Stimulated activated CD8-positive, alpha-beta memory T cell treated with anti-CD3 and anti-CD28 coated beads, Interleukin-7, amount 100 ng/mL, for 1 hour (primary cell): ENCODE measurements at places on chromosomes 3 and 15.

GRCh38 chr3:43995547-43996378 lies 245.9 kb upstream of the TOPAZ1 start:
- no peak for DNase-seq

DNA sequence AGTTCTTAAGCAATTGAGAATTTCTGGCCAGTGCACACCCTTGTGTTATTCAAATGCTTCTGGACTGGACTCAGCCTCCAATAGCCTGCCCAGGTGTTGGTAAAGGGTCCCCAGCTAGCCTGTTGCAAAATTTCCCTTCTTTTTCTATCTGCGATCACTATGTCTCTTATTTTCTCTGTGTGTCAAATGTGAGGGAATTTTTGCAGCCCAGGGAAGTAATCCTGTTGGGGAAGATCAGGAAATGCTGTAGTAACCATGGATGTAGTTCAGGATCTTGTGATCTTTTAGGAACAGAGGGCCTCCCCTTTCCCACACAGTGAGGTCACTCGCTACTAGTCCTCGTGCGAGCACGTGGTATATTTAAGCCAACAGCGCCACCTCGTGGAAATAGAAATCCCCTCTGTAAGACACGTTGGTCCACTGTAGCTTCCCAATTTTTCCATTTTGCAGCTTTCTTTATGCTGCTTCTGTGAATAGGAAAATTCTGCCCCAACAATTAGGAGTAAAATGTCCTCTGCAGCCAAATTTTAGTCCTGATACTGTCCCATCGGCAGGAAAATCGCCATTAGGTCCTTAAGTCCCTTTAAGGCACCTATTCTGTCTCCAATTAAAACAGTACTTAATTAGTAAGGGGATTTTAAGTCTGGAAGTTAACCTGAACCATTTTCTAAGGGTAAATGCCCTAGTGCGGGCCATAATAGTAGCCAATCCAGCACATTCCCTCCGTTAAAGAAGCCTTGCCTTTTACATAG lies 4.0 kb upstream of the SMCO1 start:
- peak; percentile 30 for DNase-seq

GRCh38 chr3:71444028-71444860 lies 139.3 kb downstream of the FOXP1 start:
- peak; percentile 27 for DNase-seq

GRCh38 chr3:84978843-84979242 lies 20.1 kb downstream of the CADM2 start:
- no peak for DNase-seq

DNA sequence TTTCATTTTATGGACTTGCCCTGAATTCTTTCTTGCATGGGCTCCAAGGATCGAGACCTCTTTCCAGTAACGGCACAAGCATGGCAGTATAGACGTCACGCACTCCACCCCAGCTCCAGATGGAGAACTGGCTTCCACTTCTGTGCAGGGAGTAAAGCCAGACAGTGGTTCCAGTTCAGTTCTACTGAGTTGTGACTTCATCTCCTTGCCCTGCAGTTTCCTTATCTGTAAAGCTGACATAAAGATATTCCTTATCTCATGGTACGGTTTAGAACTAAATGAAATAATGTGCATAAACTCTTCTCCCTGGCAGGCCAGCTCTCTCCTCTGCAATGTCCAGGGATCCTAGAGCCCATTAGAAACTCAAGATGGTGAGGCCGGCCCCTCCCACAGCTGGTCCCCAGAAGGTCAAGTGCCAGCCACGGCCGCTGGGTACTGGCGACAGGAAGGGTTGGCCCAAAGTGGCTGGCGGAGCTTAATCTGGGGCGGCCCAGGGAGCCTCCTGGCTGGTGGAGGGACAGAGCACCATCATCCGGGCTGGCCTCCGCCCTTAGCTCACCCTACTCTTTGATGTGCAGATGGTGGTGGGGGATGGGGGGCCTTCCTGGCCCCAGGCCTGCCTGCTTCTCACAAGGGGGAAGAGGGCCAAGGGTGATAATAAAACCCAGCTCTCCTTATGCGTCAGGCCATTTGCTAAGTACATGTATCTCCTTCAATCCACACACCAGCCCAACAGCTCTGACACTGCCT lies 7.2 kb downstream of the MESP2 start:
- DNase-seq, result no peak

DNA sequence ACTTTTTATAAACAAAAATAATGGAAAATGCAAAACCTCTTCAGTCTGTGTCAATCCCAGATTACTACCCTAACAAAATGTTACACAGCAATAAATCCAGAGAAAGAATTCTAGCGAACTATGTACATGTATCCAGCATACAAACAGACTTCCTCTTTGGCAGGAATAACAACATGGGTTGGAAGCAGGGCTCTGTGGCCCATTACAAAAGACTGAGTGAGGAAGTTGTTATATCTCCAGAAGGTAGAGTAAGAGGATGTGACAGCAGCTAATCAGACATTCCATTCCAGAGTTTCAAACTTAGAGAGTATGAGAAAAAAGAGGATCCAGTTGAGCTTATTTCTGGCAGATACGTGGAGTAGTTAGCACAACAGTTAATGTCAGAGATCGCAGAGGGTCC lies 294.0 kb upstream of the PLSCR5 start:
- no peak for DNase-seq

- no peak for DNase-seq
These were observed 297.8 kb downstream of the WDR72 start for GRCh38 chr15:53461677-53462076.

DNA sequence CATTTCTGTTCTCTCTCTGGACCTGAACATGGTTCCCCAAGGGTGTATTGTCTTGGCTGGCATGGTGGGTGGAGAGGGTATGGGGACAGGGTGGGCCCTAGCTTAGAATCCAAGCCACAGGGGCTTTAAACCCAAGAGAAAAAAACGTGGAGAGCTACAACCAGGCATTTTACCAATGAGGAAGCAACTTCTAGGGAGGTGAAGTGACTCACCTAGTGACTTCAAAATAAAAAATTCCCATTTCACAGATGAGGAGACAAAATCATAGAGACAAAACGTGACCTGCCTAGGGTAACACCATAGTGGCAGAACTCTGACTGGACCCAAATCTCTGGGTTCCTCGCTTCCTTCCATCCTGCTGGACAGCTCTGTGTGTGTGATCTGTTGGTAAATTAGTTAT lies 216.8 kb downstream of the RPLP1 start:
- no peak for DNase-seq

DNA sequence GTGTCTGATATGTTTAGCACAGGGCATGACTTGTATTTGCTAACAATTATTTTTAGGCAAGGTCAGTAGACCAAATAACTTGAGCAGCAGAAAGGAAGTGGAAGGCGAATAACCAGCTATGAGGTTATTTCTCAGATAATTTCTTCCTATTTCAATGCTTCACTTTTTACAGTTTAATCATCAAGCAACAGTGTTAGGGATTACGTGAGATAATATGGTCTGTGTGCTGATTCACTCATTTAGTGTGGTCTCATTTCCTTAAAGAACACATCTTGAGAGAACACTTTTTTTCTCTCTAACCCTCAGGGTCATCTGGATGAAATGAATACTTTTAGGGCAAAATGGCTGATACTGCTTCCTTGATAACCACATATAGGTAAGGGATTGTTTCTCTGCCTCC lies 126.0 kb upstream of the CCNL1 start:
- no peak for DNase-seq

DNA sequence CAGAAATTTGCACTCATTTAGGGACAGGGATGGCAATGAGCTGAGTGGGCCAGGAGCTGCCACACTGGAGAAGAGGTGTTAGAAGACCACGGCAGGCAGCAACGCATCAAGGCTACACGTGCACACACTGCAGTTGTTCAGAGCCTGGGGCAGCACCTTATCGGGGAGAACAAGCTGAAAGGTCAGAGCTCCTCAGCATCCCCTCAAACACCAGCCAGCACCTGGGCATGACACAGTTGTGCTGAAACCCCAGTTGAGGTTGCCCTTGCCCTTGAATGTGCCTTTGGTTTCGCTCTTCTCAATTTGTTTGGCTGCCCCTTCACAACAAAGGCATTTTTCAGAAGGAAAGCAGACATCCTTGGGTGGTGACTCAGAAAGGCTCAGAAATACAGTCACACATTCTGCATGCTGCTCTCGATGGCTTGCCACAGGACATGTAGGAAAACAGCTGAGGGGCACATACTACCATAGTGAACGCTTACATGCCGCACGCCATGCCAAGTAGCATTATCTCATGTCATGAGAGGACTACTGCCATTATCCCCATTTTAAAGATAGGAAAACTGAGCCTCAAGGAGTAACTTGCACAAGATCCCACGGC lies 57.6 kb downstream of the ST8SIA2 start:
- no peak for DNase-seq

DNA sequence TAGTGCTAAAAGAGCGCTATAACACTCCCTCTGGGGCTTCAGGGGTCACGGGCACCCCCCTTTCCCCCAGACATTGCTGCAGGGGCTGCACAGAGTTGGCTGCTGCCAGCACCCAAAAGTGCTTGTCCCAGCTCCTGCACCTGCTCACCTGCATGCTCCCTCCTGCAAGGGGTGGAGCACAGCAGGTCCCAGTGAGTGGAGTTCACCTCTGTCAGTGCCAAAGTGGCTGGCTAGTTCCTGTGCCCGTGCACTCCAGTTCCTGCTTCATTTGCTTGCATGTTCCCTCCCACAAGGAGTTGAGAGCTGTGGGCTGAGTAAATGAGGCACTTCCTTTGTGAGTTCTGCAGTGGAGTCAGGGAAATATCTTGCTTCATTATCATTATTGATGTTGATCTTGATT lies 476.9 kb downstream of the SQOR start:
- DNase-seq, result no peak

DNA sequence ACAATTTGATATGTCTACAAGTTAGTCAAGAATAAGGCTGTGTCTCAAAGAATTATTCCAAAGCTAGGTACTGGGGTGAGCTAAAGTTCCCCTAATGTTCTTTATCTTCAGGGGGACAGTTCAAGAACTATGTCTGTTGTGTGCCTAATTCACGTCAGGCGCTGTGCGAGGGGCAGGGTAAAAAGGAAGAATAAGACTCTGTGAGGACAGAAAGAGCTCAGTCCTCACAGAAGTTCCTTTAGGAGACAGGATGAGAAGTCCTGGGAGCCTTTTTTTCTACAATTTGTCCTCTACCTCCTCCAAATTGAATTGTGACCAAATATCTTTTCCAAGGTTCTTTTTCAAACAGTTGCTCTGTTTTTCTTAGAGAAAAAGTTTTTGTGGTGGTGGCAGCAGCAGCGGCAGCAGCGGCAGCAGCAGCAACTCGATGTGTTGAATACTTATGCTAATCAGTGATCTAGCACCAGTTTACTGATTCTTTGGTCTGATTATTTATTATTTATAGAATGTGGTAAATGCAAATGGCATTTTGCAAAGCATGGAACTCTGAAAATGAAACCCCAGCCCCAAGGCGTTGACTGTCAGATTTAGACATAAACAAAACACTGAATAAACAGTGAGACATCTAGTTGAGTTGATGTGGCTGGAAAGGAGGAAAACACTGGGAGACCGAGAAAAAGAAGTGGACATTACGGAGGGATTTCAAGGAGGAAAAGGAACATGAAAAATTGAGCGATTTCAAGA lies 88.6 kb downstream of the GTPBP8 start:
- DNase-seq, result no peak

DNA sequence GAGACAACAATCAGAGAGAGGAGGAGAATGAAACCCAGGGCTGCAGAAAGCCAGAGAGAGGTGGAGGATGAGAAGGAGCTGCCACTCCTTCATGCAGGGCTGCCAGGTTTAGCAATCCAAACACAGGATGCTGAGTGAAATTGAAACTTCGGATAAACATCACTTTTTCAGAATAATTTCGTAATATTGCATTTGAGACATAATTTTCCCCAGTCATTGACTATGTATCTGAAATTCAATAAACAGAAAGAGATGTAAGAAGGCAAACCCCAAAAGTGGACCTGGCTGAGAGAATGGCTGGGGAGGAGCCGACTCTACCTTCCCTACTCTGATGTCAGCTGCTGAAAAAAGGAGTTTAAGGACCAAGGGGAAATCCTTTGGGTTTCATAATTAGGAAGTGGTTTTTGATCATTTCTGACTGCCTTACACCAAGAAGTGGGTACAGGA lies 33.8 kb downstream of the SLC9A9 start:
- DNase-seq, result no peak

DNA sequence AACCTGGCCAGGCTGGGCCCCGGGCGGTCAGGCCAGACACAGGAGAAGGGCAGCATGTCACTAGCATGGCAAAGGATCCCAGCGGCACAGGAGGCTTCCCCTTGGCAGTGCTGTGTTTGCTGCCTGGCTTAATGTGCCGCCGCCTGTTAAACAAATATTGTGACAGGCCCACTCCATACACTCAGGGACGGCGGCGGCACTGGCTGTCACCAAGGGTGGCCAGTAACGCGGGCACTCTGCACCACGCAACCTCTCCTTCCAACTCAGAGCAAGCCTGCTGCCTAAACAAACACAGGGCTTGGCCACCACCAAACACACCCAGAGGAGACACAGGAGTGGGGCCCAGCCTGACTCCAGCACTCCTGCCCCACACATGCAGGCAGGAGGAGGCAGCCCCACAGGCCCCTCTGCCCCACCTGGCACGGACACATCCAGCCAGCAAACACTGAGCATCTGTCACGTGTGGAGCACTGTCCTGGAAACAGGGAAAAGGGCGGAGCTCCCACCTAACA lies 48.0 kb downstream of the TPRA1 start:
- no peak for DNase-seq

- DNase-seq, result no peak
These were observed 57.4 kb upstream of the GADL1 start for GRCh38 chr3:30951826-30952225.

- DNase-seq, result no peak
These were observed 54.5 kb upstream of the SAMMSON start for GRCh38 chr3:69944931-69945493.

- DNase-seq, result no peak
These were observed 730 bp upstream of the ZNF710 start for GRCh38 chr15:90000186-90001001.

GRCh38 chr15:66981771-66982170 lies 83.6 kb upstream of the SMAD3 start:
- no peak for DNase-seq

DNA sequence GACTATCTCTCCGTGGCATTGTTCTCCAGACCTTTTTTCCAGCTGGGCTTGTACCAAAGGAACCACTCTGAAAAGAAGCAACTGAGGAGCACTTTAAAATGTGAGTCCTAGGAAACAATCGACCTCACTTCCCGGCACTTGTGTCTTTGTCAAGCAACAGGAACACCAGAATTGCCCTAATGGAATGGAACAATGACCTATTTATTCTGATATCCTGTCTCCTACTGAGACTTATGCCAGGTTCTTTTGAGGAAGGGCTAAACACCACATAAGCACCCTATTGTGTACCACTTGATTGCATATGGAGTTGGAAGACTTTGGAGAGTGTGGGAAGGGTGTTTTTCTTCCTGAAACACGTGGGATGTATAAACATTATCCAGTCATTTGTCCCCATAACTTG lies 56.8 kb upstream of the TGFBR2 start:
- DNase-seq, result no peak

DNA sequence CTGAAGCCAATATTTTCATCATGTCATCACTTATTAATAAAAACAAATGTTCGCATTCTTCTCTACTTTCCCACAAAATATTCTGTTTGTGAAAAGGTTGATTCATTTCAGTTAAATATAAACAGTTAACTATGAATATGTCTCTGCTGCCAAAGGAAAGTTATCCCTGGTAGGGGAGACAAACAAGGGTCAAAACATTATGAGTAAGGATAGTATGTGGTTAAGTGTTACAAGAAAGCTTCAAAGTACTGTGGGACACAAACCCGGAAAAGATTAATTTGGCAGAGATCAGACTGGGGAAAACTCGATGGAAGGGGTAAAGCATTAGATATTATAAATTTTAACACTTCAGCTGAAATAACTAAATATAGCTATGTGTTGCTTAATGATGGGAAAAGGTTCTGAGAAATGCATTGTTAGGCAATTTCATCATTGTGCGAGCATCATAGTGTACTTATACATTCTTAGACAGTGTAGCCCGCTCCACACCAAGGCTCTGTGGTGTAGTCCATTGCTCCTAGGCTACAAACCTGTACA lies 436.5 kb upstream of the TBL1XR1 start:
- no peak for DNase-seq
